GM04504 (cell line): ENCODE measurements at places on chromosomes 13 and 19.

DNA sequence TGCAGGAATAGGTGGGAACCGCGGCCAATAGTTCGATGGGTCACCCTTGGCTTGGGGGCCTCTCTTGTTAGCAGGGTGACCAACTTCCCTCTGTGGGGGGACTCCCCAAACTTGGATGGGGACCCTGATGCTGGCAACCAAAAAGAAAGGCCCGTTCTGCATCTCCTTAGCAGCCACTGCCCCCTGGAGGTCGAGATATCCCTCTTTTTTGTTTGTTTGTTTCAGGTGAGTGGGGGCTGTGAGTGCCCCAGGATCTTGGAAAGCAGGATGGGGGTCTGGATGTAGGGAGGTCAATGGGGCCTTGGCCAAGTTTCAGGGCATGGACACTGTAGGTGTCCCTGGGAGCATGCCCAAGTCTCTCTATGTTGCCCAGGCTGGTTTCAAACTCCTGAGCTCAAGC is 7.7 kb upstream of the CRTC1 start:
- DNase-seq: no peak

GRCh38 chr19:16600824-16601223 is 27.2 kb downstream of the MED26 start:
- DNase-seq: no peak

DNA sequence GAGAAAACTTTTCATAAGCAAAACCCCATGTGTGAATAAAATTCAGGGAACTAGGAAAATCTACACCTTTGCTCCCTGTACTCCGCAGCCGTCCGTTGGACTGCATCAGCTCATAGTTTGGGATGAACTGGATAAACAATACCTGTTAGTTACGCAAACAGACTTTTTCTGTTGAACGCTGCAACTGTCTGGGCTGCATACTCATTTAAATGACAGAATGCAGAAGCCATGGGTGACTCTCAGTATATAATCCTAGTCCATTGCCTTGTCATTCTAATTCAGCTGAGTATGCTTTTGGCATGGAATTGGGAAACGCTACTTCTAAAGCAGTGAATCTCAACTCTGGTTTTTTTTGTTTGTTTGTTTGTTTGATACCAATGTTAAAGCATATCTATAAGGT is 151.6 kb downstream of the SLITRK1 start:
- DNase-seq: no peak

DNA sequence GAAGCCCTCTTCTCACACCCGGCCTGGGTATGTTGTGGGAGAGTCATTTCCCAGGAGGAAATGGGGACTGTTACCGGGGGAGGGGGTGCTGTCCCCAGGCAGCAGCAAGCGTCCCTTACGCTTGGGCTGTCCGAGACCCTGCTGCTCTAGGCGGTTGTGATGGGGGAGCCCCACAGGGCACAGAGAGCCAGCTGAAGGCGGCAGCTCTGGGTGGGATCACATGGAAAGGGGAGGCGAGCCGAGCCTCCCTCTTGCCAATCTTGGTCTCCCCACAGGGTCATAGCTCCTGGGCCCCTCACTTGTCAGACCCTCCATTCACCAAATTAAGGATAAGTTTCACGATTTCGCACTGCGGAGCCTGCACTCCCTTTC is 22.0 kb downstream of the EPN1 start:
- no peak for DNase-seq

DNA sequence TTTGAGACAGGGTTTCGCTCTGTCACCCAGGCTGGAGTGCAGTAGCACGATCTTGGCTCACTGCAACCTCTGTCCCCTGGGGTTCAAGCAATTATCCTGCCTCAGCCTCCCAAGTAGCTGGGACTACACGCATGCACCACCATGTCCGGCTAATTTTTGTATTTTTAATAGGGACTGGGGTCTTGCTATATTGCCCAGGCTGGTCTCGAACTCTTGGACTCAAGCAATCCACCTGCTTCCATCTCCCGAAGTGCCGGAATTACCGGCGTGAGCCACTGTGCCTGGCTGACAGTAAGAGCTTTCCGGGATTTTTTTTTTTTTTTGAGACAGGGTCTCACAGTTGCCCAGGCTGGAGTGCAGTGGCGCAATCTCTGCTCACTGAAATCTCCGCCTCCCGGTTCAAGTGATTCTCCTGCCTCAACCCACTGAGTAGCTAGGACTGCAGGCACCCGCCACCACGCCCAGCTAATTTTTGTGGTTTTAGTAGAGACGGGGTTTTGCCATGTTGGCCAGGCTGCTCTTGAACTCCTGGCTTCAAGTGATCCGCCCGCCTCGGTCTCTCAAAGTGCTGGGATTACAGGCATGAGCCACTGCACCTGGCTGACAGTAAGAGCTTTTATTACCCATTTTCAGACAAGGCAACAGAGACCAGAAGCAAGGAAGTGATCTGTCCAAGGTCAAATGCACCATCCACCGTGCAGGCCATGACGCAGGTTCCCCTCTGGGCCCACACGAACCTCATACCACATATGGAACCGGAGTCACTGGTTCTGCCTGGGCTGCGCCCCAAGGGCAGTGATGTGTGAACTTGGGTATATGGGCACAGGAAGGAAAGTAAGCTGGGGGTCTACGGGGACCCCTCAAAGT is 21.0 kb downstream of the RFX1 start:
- DNase-seq: no peak

GRCh38 chr19:14369399-14370168 is 11.7 kb upstream of the ADGRE5 start:
- no peak for DNase-seq

DNA sequence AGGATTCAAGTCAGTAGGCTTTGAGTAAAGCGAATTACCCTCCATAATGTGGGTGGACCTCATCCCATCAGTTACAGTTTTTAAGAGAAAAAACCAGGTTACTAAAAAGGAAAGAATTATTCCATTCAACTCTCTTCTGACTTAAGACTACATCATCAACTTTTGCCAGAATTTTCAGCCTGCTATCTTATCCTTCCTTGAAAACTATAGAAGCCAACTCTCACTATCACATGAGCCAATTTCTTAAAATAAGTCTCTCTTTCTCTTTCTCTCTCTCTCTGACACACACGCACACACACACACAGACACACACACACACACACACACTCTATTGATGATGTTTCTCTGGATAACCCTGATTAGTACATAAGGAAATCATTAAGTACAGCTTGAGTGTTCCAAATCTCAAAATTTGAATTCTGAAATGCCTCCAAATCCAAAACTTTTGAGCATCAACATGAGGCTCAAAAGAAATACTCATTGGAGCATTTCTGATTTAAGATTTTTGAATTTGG is 217.0 kb upstream of the PRR20A start:
- DNase-seq: no peak

DNA sequence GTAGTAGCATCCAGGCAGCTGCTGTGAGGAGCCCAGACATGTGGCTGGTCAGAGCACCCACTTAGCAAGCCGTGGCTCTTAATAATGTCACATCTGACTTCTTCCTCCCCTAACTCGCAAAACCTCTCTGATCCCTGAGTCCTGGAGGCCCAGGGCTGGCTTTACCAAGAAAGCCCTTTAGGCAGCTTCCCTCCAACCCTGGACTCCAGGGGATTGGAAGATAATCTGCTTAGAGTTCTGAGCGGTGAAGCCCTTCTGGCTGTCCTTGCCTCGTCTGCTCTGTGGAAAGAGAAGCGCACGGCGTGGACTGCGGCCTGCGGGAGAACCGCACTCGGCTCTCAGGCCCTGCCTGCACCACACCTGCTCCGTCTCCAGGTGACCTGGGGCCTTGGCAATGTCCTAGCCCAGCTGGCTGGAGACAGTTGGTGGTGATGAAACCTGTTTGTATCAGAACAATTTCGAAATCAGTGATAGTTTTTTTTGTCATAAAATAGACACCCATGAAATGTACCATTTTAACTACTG is 64.5 kb upstream of the MCF2L start:
- DNase-seq: no peak
